ENCODE measurements at places on chromosomes 1 and 21.
A peak's percentile ranks its signal among the peaks of the same experiment; 100 is the strongest.

DNA sequence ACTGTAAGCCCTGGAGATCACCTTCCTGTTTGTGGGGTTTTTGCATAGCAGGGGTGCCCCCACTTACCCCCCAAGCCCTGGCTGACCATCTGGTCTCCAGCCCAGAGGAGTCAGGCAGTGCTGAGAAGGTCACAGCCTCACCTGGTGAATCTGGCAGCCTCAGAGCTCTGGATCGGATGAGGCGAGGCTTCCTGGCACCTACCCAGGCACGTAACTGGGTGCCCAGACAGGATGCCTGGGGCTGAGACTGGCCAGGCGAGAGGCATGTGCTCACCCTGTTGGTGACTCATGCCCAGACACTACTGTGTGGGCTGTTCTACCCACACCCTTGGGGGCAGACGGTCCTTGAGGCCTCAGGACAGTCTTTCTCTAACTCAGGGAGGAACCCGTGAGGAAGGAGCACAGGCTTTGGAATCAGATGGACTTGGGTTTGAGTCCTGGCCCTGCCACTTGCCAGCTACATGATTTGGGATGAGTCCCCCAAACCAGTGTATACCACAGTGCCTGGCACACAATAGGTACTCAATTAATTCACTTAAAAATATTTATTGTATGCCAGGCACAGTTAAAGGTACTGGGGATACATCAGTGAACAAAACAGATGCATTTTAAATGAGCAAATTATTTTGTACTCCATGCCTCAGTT is 15.1 kb upstream of the PADI3 start:
- peak; percentile 75 for DNase-seq

- no peak for DNase-seq
These were observed 90.4 kb downstream of the VPS26C start for GRCh38 chr21:37176716-37177115.

- no peak for DNase-seq
These were observed 36.8 kb upstream of the CXADR start for GRCh38 chr21:17476006-17476405.

GRCh38 chr1:78070758-78071157 is 25.0 kb downstream of the GIPC2 start:
- DNase-seq = no peak

DNA sequence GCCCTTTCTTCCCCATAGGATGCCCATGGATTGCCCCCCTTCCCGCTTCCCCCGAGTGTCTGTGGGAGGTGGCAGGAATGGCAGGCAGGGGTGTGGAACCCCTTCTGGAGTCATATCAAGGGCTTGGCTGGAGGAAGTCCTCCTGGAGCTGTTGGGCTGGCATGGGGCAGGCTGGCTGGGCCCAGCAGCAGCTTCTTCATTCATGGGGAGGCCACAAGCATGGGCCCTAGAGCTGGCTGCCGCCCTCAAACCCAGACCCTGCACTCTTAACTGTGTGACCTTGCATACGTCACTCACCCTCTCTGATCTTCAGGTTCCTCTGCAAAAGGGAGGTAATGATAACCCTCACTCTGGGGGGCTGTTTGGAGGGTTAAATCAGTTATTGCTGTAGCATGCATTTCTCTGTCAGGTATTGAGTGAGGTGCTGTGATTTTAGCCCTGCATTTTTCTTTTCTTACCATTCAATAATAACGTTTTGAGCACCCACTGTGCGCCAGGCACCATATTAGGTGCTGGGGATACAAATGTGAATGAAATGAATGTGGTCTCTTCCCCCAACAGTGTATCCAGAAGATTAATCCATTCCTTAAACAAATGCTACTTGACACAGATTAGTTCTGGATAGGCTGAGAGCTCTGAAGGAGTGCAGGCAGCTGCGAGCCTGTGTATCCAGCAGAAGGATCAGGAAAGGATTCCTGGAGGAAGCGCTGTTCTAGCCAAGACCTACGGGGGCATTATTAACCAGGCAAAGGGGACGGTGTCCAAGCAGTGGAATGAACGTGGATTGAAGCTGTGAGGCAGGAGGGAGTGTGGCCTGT is 9.3 kb downstream of the PCSK9 start:
- DNase-seq = no peak

DNA sequence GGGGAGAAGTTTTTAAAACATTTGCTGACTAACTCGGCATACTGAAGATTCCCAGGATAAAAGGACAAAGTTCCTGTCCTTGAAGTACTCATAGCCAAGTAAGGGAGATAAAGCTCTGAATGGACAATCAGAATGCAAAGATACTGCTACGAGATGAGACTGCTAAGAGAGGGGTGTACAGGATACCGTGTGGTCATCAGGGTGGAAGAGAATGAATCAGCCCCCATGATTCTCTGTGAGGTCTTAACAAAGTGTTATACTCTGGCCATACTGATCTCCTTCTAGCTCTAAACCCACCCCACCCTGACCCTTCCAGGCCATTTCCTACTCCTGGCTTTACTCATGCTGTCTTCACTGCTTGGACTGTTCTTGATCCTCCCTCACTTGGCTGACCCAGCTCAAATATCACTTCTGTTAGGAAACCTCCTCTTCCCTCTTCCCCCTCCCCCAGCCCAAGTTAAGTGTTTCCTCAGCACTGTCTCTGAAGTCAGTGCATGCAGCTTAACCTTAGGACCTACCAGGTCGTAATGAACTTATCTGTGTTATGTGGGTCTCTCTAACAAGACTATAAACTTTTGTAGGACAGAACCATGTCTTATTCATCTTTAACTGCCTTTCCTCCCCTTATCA is 15.8 kb upstream of the MAGOH start:
- no peak for DNase-seq

DNA sequence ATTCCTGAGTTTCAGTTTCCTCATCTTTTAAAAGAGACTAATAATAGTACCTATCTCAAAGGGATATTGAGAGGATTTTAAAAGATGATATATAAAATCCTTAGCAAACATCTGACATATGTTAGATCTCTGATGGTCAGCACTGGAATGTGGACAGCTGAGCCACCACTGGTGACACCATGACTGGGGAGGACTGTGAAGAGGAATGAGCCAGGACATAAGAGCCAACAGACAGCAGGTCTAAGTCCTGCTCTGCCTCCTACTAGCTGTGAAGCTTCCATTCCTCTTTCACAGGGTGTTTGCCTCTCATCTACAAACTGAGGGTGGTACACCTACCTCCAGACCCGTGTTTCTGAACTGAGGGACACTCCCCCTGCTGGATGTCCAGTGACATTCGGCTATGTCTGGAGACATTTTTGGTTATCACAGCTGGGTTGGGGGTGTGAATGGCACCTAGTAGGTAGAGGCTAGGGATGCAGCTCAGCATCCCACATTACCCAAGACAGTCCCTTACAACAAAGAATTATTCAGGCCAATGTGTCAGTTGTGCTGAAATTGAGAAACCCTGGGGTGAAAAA is 109.1 kb upstream of the OLIG2 start:
- no peak for DNase-seq

DNA sequence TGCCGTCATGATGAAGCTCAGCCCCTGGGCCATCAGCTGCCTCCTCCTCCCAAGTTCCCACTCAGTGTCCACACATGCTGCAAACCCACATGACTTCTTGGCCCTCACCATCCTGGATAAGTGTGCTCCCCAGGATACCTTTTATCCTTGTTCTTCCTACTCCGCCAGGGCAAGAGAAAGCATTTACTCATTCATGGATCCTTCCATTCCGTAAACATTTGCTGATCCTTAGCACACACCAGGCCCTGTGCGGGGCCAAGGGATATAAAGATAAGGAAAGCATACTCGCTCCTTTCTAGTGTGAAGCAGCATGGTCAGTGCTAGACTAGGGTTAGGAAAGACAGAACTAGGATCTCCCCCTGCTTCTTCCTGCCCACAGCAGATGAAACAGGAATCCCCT is 122.1 kb upstream of the HMGB4 start:
- no peak for DNase-seq

DNA sequence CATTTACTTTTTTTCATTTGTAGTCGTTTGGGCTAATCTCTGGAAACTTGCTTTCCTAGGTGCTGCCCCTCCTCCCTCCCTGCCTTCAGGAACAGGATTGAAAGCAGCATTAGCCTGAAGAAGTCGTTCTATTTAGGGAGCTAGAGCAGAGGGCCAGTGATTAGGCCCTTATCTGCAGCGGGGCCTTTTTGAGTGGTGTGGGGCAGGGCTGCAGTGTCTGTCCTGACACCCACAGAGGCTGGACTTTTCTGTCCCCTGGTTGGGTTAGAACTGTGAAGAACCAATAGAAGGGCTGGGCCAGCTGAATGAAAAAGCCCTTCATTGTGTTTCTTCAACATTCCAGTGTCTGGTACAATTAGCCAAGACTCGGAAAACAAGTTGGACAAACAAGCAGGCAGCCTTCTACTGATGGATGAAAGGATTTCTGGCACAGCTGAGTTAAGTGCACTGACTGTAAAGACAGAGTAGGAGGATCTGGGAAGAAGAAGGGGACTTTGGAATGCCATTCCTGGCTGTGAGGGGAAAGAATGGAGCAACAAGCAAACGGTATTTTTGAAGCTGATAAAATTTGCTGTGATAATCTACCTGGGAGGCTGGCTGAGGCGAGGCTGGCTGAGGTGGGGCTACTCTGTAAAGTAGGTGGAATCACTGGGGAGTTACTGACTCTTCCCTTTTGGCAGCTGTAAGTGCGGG is 9.7 kb downstream of the MACF1 start:
- DNase-seq = no peak

GRCh38 chr1:11355559-11356475 is 82.8 kb downstream of the UBIAD1 start:
- no peak for DNase-seq

DNA sequence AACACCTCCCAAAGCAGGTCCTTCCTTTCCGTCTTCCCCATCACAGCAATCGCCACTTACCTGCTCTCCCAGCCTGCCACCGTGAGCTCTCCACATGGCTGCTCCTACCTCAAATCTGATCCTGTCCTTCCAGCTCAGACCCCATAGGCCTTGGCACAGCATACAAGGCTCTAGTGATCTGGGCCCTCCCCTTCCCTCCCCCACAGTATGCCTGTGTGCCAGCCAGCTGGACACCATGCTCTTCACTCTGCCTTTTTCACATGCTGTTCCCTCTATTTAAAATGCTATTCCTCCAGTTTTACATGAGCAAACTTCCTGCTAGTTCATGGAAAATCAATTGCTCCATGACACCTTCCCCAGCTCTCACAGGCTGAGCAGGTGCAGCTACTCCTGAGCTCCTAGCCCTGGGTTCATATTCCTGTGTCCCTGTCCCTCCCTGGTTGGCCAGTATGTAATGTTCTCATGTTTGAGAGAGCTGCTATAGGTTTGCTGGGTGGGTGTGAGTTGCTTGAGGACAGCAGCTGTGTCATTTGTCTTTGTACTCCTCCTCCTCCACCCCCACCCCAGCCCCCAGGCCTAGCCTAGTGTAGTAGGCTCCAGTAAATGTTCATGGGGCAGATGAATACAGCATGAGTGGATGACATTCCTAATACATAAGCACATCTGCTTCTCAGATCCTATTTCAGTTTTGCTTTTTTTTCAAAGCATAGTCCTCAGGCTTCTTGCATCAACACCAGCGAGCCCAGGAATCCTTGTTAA is 6.3 kb upstream of the TNNT2 start:
- peak; percentile 46 for DNase-seq

DNA sequence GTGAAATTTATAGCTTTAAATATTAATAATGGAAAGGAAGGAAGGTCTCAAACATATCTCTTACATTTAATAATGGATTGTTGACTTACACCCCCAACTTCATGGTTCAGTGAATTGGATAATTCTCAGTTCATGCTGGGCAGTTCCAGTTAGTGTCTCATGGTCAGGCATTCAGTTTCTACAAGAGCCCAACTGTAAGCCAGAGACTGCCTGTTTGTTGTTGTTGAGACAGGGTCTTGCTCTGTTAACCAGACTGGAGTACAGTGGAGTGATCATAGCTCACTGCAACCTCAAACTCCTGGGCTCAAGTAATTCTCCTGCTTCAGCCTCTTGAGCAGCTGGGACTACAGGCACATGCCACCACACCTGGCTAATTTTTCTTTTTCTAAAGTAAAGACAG is 5.0 kb upstream of the DMAP1 start:
- DNase-seq = no peak

- no peak for DNase-seq
These were observed 30.4 kb downstream of the ERG start for GRCh38 chr21:38467911-38468310.

DNA sequence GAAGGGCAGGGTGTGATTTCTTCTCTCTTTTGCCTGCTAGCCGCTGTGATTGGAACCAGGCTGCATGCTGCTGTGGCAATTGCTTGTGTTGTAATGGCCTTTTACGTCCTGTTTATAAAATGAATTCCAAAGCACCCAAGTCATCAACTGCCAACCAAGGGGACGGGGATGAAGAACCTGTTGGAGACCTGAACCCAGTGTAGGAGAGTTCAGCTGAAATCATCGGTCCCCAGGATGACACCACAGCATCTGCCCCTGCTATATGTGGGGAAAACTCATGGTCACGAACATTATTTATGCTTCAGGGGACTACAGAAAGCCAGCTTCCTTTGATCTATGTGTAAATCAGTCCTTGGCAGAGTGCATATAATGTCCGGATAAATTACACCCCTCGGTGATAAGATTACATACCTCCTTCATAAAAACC is 3.8 kb downstream of the TMEM167B start:
- DNase-seq = peak; percentile 22

GRCh38 chr1:30258876-30259275 is 464.5 kb downstream of the MATN1 start:
- DNase-seq = no peak

Data from SW 1271 (cell line).